ENCODE measurements at places on chromosomes 7 and 10. TPM values are rescaled to one million over a fixed set of nuclear protein-coding genes. Genes with fewer than 3 reads are reported as not detected.

The SCIN gene
- polyA plus RNA-seq, result 6.3 TPM

- H3K36me3 ChIP-seq, result no peaks in the 10 kb centered on the region
- peaks cover 3% of the 10 kb centered on the region for H3K4me1 ChIP-seq
- no peak overlapping the region for H3K4me3 ChIP-seq
- no peak overlapping the region for H3K27ac ChIP-seq
Measured at GRCh38 chr7:17090751-17091150, 207.7 kb upstream of the AHR start.

- no peak overlapping the region for H3K27ac ChIP-seq
- H3K27me3 ChIP-seq, result no peaks in the 10 kb centered on the region
- no peak for DNase-seq
- no peaks in the 10 kb centered on the region for H3K4me1 ChIP-seq
- H3K36me3 ChIP-seq, result no peaks in the 10 kb centered on the region
- H3K4me3 ChIP-seq, result no peak overlapping the region
Measured at GRCh38 chr10:45082176-45082575, 81.5 kb downstream of the ZNF22 start.

DNA sequence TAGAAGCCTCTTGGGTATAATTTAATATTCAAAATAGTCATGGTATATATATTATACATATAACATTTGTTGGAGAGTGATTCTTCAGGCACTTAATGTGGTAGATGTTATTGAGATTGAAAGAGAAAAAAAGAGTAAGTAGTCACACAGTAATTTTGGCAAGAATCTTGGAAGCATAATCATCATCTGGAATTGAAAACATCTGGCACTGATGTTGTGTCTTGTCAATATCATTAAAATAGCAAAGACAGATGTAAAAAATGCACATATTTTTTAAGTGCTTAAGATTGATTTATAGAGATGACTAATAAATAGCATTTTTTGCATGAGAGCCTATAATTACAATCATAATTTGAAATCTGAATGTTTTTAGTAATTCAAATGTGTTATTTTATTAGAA lies 9.5 kb downstream of the SEMA3D start:
- H3K4me1 ChIP-seq, result no peaks in the 10 kb centered on the region
- H3K4me3 ChIP-seq, result no peak overlapping the region
- no peak for DNase-seq
- no peak overlapping the region for H3K27ac ChIP-seq
- H3K36me3 ChIP-seq, result no peaks in the 10 kb centered on the region
- H3K27me3 ChIP-seq, result no peaks in the 10 kb centered on the region

The KCNMA1 gene
- 73.3 TPM for polyA plus RNA-seq

GRCh38 chr10:100501423-100501822 lies 18.2 kb downstream of the SEC31B start:
- H3K27me3 ChIP-seq, result no peaks in the 10 kb centered on the region
- DNase-seq, result no peak
- H3K4me3 ChIP-seq, result no peak overlapping the region
- H3K4me1 ChIP-seq, result peaks cover 16% of the 10 kb centered on the region

DNA sequence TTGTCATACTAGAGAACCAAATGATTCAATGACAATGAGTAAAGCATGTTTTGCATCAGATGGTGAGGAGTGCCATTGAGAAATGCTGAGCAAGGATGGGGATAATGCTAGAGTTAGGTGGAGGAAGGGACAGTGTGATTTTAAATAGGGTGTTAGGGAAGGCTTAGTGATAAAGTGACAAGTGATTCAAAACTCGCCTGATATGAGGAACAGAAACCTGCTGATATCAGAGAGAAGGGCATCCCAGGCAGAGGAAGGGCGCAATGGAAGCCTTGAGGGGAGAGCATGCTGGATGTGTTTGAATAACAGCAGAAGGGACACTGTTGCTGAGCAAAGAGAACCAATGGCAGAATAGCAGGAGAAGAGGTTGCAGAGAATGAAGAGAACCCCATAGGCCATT lies 196.2 kb downstream of the NRG3 start:
- H3K4me1 ChIP-seq, result no peaks in the 10 kb centered on the region
- no peaks in the 10 kb centered on the region for H3K36me3 ChIP-seq
- H3K27me3 ChIP-seq, result no peaks in the 10 kb centered on the region
- no peak overlapping the region for H3K27ac ChIP-seq
- no peak overlapping the region for H3K4me3 ChIP-seq

DNA sequence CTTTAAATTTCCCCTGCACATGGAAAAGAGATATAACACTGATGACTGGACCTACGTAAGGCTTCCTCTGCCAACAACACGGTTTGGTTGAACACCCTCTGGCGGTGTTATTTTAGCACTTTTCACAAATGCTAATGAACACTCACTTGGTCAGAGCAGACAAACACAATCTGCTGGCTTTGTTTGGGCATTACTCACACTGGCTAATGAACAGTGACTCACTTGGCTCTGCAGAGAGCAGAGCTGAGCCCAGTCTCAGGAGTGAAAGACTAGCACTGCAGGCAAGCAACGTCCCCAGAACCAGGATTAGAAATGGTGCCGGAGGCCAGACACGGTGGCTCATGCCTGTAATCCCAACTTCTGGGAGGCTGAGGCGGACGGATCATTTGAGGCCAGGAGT lies 430.8 kb downstream of the PLXNA4 start:
- no peaks in the 10 kb centered on the region for H3K36me3 ChIP-seq
- peaks cover 2% of the 10 kb centered on the region for H3K4me1 ChIP-seq

DNA sequence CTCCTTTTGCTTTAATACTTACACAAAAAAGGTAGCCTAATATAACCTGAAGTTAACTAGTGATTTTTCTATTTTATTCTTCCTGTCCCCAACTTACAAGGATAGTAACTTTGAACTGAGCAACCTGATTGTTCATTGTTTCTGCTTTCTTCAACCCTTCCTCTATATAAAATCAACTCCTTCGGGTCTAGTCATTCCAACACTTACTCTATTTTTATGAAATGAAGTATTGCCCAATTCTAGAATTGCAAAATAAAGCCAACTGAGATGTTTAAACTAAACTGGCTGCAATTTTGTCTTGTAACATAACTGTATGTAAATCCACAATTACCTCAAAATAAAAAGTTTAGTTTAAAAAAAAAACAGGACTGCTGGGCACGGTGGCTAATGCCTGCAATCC lies 20.3 kb upstream of the DNA2 start:
- H3K27me3 ChIP-seq, result no peaks in the 10 kb centered on the region
- H3K27ac ChIP-seq, result no peak overlapping the region
- no peaks in the 10 kb centered on the region for H3K4me1 ChIP-seq
- no peak for DNase-seq

DNA sequence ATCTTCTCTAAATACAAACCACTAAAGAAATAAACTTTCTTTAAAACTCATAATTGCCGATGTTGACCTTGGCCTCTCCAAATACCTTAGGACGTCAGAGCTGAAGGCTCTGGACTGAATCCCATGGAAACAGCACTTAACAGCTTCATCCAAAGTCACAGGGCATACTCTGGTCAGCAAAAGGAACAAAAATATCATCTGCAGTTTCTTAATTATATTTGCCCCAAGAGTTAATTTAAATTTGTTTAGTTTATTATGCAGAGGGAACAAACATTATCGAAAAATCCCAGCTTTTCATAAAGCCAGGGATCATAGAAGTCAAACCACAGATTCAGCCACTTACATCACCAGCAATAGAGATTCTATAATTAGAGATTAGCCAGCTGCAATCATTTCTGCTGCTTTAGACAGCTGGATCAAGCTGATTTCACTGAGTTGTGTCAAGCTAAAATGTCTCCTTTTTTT lies 20.5 kb upstream of the FAM13C start:
- DNase-seq, result no peak
- no peak overlapping the region for H3K4me3 ChIP-seq
- no peaks in the 10 kb centered on the region for H3K36me3 ChIP-seq

The SFTPD gene
- polyA plus RNA-seq, result 233 TPM

The PAX2 gene
- polyA plus RNA-seq, result not detected

GRCh38 chr7:139586286-139586685 lies 62.8 kb downstream of the CLEC2L start:
- H3K4me1 ChIP-seq, result no peaks in the 10 kb centered on the region
- H3K27me3 ChIP-seq, result no peaks in the 10 kb centered on the region
- no peak overlapping the region for H3K27ac ChIP-seq
- no peak overlapping the region for H3K4me3 ChIP-seq
- H3K36me3 ChIP-seq, result peaks cover 3% of the 10 kb centered on the region

The TCAF2 gene
- 1.7 TPM for polyA plus RNA-seq

- H3K27ac ChIP-seq, result no peak overlapping the region
- H3K4me1 ChIP-seq, result no peaks in the 10 kb centered on the region
- H3K36me3 ChIP-seq, result no peaks in the 10 kb centered on the region
- H3K27me3 ChIP-seq, result no peaks in the 10 kb centered on the region
- H3K4me3 ChIP-seq, result no peak overlapping the region
- no peak for DNase-seq
Measured at GRCh38 chr10:51257511-51258248, 183.4 kb downstream of the PRKG1 start.

The ENTPD1 gene
- 4.1 TPM for polyA plus RNA-seq

DNA sequence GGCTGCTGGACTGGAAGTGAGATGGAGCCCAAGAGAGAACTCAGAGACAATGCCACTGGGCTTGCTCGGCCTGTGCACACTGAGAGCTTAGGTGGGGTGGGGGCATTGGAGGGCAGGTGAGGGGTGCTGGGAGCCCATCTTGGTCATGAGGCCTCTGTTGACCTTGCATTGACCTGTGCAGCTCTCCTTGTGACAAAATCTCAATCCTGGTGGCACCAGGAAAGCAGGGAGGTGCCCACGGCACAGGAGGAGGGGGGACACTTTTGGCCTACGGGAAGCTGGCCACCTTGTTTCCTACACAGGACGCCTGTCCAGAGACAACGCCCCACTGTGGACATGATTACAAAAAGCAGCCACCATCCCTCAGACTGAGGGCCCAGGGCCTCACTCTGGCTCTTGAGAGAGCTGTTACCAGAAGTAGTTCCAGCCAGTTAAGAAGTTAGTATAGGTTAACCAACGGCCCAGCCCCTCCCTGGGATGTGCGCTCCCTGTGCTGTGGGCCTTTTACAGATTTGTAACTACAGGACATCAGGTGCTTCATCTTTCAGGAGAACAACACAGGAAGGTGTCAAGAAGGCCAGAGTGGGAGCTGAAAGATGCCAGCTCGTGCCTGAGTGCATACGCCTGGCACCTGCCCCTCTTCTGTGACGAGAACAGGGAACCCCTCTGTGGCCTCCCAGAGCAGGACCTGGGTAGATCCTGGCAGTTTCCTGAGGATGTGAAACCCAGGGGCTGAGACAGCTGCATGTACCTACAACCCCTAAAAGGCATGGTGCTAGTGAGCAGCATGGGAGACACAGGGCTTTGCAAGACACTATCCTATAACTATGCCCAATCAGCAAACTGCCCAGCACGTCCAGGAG lies 10.3 kb downstream of the PKD1L1 start:
- H3K36me3 ChIP-seq, result no peaks in the 10 kb centered on the region
- no peak for DNase-seq
- H3K27ac ChIP-seq, result no peak overlapping the region
- H3K4me1 ChIP-seq, result peaks cover 17% of the 10 kb centered on the region
- H3K27me3 ChIP-seq, result no peaks in the 10 kb centered on the region

DNA sequence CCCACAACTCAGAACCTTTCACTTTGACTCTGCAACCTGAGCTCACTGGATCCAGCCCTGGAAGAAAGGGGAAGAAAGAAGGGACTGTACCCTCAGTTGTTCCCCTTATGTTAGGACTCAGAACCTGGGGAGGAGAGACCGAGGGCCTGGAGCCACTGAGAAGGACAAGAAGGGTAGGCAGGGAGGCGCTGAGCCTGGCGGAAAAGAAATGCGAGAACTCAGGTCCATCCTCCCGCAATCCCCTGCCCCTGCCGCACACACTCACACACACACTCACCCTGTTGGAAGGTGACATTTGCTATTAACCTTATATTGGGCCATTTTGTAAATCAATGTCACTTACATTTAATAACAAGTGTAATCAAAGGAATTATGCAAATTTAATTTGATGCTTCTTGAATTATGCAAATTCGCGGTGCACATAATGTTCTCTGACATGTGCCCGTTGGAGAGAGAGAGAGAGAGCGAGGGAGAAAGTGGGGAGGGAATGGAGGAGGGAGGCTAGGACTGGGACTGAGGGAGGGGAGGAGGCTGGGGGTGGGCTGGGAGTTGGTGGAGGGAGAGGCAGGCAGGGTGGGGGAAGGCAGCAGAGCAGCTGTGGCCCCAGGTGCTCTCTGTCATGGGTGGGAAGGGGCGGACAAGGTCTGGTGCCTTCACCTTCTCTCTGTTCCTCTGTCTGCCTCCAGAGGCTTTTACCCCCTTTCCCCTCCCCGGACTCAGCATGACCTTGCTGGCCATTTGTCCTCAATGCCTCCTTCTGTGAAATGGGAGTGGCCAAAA lies 99.6 kb upstream of the PAX2 start:
- H3K27me3 ChIP-seq, result peaks cover 59% of the 10 kb centered on the region
- no peak for DNase-seq

The GPAM gene
- 7.8 TPM for polyA plus RNA-seq

GRCh38 chr10:118062798-118063238 lies 16.1 kb upstream of the RAB11FIP2 start:
- peaks cover 16% of the 10 kb centered on the region for H3K4me1 ChIP-seq
- peak overlapping the region; percentile 76 for H3K27ac ChIP-seq
- H3K27me3 ChIP-seq, result no peaks in the 10 kb centered on the region
- H3K4me3 ChIP-seq, result no peak overlapping the region
- DNase-seq, result peak; percentile 65
- H3K36me3 ChIP-seq, result no peaks in the 10 kb centered on the region

DNA sequence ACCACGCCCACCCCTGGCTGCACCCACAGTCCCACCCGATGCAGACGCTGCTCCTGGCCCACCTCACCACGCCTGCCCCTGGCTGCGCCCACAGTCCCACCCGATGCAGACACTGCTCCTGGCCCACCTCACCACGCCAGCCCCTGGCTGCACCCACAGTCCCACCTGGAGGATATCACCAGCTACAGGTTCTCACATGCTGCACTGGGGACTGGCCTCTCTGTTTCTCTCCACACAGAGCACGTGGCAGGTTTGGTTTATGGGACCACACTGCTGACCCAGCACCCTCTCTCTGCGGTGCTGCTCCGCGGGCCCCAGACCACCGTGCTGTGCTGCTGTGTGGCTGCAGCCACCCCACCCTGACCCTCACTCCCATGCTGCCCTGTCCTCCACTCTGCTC lies 120.9 kb downstream of the VIPR2 start:
- H3K27me3 ChIP-seq, result no peaks in the 10 kb centered on the region
- DNase-seq, result no peak
- no peaks in the 10 kb centered on the region for H3K36me3 ChIP-seq
- H3K27ac ChIP-seq, result no peak overlapping the region

The GIMAP6 gene
- polyA plus RNA-seq, result 0.82 TPM

GRCh38 chr7:143882604-143883078 lies 19.3 kb downstream of the TCAF1 start:
- DNase-seq, result peak; percentile 87
- no peaks in the 10 kb centered on the region for H3K36me3 ChIP-seq
- H3K4me1 ChIP-seq, result peaks cover 20% of the 10 kb centered on the region
- peak overlapping the region; percentile 93 for H3K27ac ChIP-seq
- no peaks in the 10 kb centered on the region for H3K27me3 ChIP-seq
